ENCODE measurements at places on chromosomes 16 and 17.

DNA sequence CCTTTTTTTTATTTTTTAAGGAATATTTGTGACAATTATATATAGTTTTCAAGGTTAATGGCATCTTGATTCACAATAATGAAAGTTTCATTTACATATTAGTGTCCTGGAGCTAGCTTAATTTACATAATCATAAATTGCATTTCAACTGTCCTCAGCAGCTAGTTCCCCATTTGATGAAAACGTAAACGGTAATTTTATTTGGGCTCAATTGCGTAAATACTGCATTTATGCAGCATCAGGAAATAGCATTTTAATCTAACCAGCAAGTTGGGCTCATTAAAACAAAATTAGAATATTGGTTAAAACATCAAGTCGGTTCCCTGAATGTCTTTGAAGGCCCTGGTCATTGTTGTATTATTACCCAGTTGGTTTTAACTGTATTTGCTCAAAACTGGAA is 136.8 kb upstream of the CDH5 start:
- no peak for DNase-seq

DNA sequence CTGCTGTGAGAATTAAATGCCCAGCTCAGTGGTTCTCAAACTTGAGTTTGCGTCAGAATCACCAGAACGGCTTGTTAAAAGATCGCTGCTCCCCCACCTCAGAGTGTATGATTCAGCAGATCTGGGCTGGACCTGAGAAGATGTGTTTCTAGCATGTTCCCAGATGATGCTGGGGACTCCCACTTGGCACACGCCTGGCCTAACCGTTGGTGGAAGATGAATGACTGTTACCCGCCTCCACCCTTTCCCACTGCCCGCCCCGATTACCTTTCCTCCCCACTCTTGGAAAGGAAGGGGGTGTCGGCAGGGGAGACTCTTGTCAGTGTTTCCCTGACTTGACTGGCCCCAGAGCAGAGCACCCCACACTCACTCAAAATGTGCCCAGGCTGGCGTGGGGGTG is 29.3 kb upstream of the ABCC3 start:
- no peak for DNase-seq

DNA sequence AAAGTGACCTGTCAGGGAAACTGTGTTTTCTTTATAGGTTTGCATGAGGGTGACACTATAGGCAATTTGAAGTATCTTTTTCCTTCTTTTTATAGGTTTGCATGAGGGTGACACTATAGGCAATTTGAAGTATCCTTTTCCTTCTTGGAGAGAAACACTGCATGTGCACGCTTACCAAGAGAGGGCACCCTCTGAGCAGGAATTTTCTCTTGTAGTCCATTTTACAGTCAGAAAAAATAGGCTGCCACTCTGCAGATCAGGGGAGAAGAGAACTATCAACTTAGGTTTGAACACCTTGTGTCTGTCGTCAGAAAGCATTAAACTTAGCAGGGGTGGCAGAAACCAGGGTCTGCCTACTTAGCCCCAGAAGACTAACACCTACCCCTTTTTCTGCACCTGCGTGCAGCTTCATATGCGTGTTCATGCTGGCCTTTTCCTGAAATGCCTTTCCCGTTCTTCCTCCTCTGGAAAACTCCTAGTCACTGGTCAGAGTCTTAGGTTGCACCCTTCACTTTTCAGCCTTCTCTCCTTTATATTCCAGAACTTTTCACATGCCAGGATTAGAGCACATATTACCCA is 16.4 kb upstream of the SMIM36 start:
- no peak for DNase-seq

GRCh38 chr17:18921912-18922451 is 30.0 kb upstream of the SLC5A10 start:
- DNase-seq: no peak

DNA sequence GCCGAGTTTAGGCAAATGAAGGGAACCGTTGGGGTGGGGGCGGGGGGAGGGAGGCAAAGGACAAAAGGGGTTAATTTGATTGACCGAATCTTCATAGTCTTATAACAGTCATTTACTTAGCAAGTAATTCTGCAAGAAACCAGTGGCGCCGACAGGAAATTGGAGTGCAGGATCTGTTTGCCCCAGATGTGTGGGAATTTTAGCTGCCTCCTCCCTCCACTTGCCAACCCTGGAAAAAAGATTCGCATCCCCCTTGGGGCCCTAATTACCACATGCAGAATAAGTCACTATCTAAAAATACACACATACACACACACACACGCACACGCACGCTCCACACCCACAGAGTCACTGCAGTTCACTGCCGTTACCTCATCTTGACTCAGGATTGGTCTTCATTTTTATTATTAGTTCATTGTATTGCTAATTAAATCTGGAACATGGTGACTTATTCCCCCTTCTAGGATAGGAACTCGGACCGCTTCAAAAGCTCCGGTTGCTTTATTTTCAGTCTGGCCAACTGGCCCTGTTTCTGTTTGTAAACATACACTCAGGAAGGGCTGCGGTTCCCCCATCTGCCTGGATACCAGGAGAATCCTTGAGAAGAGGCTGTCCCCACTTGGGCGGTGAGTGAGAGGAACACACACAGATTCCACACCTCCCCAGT is 241.6 kb upstream of the SALL1 start:
- DNase-seq: no peak

DNA sequence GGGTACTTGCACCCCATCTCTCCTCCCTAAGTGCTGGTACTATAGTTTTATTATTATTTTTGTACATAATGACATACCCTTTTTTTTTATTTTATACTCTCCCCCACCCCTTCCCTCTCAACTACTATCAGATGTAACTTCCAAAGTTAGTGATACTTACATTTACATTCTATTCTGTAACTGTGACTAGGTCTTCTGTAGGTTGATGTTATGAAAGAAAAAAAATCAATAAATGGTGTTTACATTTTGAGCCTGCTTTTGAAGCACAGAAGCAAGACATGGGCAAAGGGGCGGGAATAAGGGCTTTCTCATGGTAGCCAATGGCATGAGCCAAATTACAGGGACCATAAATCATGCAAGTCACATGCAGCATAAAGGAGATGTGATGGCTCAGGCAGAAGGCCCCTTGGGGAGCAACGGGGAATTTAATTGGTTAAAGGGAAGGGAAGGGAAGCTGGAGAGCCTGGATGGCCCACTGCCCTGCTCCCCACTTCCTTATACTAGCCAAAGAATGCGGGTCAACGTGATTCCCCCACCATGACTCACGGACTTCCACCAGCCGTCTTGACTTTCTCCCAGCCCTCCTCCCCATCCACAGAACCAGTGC is 2.4 kb upstream of the ACSF2 start:
- no peak for DNase-seq

GRCh38 chr17:40500709-40501108 is 714 bp downstream of the TNS4 start:
- DNase-seq: no peak

GRCh38 chr17:66960613-66961012 is 3.9 kb upstream of the CACNG4 start:
- no peak for DNase-seq

DNA sequence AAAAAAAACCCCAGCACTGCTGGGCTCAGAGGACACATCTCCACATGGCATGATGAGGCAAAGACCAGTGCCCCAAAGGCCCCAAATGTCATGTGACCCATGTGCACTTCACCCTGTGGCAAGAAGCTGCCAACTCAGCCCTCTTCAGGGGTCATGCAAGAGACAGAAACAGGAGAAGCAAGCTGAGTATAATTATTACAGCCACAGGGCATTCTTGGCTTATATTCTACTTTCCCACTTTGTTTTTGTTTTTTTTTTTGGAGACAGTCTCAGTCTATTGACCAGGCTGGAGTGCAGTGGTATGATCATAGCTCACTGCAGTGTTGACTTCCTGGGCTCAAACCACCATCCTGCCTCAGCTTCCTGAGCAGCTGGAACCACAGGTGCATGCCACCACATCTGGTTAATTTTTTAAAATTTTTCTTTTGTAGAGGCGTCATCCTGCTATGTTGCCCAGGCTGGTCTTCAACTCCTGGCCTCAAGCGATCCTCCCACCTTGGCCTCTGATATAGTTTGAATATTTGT is 32.7 kb upstream of the LITAF start:
- DNase-seq: peak; percentile 45

DNA sequence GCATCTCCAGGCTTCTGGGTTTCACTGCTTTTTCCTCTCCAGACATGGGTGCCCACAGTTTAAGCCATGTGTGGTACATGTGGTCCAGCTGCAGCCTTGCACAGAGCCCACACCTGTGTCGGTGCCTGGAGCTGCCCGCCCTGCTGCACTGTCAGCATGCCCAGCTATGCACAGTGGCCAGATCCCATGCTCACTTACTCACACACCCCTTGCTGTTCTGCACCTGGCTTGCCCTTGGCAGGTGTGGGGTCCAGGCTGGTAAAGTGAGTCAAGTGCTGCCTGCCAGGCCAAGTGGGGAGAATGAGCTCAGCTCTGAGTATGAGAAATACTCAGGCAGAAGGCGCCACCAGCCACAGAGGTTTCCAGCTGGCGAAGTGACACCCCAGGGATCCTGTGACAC is 739.9 kb downstream of the CDH11 start:
- no peak for DNase-seq

- DNase-seq: no peak
Observed at GRCh38 chr16:8346294-8346693, 244.0 kb downstream of the TMEM114 start.

DNA sequence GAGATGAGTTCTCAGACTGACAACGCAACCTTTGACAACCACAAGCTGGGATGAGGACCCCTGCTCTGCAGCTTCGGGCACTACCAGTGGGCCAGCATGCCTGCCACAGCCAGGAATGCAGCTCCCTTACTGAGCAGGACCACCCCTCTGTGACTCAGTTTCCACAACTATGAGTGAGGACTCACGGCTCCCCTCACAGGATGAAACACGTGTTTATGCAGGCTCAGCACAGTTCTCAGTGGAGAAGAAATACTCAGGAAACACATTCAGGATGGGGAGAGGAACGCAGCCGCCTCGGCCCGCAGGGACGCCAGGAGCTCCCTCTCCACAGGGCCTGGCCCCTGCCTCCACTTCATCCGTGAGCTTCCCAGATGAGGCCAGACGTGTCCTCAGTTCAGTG is 14.1 kb downstream of the DNASE1 start:
- DNase-seq: no peak

DNA sequence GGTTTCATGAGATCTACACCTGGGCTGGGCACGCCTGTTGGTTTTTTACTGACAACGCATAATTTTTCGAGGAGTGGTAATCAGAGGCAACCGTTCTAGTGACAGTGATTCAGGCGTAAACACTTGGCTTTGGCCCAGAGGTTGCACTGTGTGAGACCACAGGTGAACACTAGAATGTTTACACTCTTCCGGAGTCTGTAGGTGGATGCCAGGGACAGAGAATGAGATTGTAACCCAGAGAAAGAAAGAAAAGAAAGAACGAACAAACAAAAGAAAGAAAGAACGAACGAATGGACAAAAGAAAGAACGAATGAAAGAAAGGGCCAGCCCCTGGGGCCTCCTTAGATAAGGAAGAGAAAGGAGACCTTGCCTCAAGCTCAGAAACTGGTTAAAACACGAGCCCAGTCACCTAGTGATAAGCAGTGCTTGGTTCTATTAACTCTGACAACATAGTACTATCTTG is 113.2 kb downstream of the PRKCB start:
- DNase-seq: peak; percentile 19

- no peak for DNase-seq
Observed at GRCh38 chr17:67813803-67814180, 11.5 kb upstream of the BPTF start.

DNA sequence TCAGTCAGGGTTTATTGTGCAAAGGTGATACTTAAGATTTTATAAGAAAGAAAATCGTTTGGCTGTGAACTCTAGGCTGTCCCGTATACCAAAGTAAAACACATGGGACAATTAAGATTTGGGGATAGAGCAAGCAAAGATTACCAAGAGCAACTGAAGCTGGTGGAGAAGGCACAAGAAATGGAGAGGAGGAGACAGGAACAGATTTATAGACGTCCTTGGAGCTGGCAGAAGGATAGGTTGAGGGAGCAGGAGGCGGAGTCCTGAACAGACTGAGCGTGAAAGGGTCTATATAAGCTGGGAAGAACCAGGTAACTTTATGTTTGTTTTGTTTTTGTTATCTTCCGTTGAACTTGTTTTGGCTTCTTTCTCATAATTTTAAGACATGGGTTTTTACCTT is 3.8 kb downstream of the TNRC6C start:
- no peak for DNase-seq

DNA sequence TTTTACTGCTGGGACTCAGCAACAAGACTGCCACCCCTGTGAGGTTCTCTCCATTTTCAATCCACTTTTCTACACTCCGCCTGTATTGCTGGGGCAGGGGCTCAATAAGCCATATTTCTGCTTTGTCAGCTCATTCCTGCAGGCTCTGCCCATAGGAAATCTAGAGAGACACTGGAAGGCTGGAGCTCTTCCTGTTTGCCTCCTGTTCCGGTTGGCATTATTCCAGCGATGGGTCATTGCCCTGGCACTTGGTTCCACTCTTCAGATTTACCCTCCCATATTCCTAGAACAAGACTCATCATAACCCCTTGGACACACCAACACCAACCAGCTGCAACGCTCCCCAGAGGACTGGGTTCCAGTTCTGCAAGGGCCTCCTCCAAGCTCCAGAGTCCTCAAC is 210.4 kb downstream of the CA10 start:
- no peak for DNase-seq

DNA sequence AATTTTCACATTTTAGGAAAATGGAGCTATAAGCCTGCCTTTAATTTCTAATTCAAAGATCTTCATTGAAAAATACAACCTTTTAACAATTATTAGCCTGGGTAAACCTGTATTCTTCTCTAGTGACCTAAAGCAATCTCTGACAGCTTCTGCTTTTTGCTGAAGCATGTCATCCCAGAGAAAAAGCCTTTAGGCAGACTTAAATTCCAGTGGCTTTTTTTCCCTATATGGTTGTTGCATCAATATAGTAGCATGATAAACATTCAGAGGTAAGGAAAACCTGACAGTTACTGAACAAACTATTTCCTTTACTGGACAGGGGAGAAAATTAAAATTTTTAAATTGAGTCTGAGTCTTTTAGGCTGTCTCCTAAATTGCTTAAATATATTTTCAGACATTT is 7.8 kb upstream of the EVI2A start:
- DNase-seq: no peak

Data from stimulated activated naive CD4-positive, alpha-beta T cell (primary cell).